ENCODE measurements at places on chromosomes 4 and X.

DNA sequence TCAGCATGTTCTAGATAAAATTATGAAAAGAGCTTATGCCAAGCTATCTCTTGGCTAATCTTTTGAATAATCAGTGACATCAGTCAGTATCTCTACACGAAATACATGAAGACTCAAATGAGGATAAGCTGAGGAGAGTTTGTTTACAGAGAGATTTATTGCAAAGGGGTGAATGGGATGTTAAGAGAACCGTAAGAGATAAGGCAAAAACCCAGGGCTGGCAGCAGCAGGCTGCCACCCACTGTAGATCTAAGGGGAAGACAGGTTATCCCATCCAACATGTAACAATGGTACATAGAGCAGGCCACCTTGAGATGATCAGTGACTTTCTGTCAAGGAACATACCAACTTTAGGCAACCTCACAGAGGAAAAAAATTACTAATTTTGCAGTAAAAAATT is 432.1 kb upstream of the NR3C2 start:
- DNase-seq: no peak

- no peak for DNase-seq
Observed at GRCh38 chrX:150037041-150037440, 98.8 kb upstream of the EOLA2 start.

GRCh38 chrX:45036161-45036560 is 163.2 kb downstream of the KDM6A start:
- DNase-seq: no peak

DNA sequence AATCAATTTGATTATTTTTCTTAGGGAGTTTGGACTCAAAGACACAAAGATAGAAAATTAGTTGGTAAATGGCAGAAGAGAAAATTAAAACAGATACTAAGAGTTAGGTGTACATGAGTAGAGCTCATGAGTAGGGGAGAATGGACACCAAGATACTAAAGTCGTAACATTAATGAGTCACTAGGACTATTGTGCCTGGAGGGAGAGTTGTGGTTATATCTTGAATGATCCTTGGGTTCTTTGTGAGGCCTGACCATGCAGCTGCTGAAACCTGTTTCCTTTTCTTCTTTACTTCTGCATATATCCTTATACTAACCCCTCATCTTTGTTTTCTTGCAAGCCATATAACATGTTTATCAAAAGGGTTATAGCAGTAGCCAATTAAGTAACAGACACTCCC is 532.8 kb downstream of the RPA4 start:
- DNase-seq: no peak

GRCh38 chr4:113636438-113636818 is 125.1 kb downstream of the CAMK2D start:
- DNase-seq: no peak

GRCh38 chrX:24610516-24610915 is 36.6 kb downstream of the PCYT1B start:
- DNase-seq: no peak
